ENCODE measurements at places on chromosomes 13 and 19. TPM values are rescaled to one million over a fixed set of nuclear protein-coding genes. Genes with fewer than 3 reads are reported as not detected.
A peak's percentile ranks its signal among the peaks of the same experiment; 100 is the strongest.

- no peak for ATAC-seq
These were observed 29.3 kb downstream of the GSX1 start for GRCh38 chr13:27821566-27821965.

DNA sequence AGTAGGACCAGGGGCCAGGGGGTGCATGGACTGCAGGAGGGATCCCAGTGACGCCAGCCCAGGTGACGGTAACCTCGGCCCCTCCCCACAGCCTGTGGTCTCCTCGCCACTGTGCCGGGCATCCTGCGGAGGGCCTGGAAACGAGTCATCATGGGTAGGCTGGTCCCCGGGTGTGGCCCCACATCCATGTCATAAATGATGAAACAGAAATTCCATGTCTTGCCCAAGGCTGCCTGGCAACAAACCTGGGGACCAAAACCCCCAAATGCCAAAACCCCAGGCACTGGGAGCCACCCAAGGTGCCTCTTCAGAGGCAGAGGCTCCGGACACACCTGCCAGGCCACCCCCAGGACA is 20.9 kb downstream of the MAP2K2 start:
- peak; percentile 29 for ATAC-seq

GRCh38 chr13:45715351-45715750 is 13.2 kb downstream of the CBY2 start:
- ATAC-seq = no peak

- ATAC-seq = no peak
These were observed 1891.6 kb upstream of the PCDH20 start for GRCh38 chr13:63307228-63307627.

- ATAC-seq = no peak
These were observed 49.6 kb downstream of the THSD1 start for GRCh38 chr13:52356327-52356726.

MEX3D gene
- total RNA-seq = 6.7 TPM

ZNF614 gene
- 7.7 TPM for total RNA-seq

RAB3A gene
- total RNA-seq = 7.2 TPM

All from activated T-helper 17 cell treated with anti-CD3 and anti-CD28 coated beads, Interleukin-2, amount 50 U/mL, for 72 hours (primary cell).